ENCODE measurements at places on chromosomes 2 and 18.

GRCh38 chr2:9532421-9532820 lies 23.2 kb downstream of the ADAM17 start:
- no peak for DNase-seq

DNA sequence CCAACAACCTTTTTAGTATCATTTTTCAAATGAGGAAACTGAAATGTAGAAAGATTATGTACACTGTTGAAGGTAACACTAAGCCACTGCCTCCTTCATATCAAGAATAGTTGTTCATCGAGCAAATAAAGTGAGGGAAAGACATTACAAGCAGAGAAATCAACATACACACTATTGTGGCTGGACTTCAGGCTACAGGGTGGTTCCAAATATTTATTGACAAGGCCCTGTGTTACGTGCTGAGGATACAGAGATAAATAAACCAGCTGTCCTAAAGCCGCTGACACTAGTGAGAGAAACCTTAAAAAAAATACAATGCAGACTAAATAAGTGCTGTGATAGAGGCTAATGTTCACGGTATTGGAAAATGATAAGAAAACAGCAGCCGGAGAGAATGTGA lies 1.9 kb upstream of the LNPK start:
- DNase-seq: no peak

DNA sequence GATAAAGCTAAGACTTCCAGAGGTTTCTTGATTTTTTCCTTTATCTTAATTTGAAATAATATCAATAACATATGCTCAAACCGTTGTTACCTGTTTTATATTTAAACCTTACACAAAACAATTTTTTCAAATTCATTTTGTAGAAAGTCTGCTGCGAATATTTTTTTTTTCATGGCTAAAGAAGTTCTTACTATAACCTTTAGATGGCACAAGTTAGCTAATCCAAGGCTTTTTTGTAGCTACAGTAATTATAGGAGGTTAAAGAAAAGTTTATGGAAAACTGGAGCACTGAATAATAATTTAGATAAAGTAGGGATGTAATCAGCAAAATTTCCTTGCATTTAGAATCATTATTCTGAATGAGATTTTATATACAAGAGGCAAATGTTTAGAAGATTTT lies 78.0 kb upstream of the PNPT1 start:
- DNase-seq: peak; percentile 33

DNA sequence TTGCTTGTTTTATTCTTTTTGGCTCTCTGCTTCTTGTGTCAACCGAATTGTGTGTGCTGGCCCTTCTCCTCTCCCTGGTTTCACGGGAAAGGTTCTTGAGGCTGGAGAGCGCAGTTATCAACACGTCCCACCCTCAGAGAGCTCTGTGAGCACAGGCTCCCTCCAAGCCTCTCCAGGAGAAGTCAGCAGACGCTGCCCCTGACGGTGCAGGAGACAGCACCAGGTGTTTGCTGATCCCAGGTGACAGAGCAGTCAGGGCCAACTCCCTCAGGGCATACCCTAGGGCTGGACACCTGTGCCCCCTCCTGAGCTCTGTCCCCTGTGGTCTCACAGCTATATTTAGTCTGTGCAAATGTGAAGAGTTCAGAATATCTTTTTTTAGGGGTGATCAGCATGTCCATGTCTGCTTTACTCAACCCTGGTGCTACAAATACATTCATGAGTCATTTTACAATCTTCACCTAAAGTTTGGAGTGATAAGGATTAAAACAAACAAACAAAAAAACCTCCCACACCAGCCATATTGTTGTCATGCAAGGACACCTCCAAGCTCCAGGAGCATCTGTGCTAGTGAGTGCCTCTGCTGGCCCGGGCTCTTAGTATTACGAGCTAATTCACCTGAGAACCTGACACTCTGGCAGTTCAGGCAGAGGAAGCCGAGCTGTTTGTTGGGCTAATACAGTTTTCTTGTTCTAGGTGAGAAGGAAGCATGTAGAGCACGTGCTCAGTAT lies 65.9 kb upstream of the TMEM200C start:
- no peak for DNase-seq

DNA sequence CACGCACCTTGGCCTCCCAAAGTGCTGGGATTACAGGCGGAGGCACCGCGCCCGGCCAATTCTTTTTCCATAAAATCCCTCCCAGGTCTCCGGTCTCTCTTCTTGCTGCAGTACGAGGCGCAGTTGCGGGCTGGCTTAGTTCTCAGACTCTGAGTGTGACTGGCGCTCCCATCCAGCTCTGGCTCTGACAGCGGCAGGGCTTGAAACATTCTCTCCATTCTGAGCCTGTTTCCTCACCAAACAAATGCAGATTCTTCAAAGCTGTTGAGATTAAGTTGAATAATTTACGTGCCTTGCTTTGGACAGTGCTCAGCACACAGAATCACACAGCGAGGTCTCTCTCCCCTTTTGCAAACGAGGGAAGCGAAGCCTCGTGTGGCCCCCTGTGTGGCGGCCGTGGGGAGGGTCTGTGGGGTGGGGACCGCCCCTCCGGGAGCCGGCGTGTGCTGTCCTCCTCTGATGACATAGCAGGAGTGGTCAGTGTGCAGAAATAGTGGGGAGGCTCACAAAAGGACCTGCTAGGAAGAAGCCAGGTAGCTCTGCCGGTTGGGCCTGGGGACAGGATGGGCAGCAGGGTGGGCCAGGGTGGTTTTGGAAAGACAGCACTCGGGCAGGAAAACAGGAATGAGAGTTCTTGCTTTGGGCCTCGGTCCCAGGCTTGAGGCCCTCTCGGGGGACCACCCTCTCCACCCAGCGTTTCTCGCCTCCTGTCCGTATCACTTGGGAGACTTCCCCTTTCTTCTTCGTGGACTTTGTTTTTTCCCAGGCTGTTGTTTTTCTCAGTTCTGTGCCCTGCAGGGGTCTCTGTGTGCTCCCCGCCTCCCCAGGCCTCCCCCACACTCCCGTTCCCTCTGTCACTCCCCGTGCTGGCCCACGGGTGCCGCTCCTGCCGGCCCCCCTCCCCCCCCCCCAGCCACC lies 75.0 kb downstream of the KCNG2 start:
- no peak for DNase-seq

- DNase-seq: no peak
Measured at GRCh38 chr2:110827511-110827910, 95.1 kb downstream of the ACOXL start.

DNA sequence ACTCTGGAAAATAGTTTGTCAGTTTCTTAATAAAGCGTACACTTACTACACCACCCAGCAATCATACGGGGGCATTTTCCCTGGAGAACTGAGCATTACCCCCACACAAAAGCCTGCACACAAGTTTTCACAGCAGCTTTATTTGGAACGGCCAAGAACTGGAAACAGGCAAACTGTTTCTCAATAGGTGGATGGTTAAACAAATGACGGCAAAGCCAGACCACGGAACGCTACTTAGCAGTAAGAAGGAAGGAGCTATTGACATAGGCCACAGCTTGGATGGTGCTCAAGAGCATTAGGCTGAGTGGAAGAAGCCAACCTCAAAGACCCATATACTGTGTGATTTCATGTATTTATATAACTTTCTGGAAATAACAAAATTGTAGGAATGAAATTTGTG lies 9.0 kb downstream of the MALL start:
- DNase-seq: no peak

DNA sequence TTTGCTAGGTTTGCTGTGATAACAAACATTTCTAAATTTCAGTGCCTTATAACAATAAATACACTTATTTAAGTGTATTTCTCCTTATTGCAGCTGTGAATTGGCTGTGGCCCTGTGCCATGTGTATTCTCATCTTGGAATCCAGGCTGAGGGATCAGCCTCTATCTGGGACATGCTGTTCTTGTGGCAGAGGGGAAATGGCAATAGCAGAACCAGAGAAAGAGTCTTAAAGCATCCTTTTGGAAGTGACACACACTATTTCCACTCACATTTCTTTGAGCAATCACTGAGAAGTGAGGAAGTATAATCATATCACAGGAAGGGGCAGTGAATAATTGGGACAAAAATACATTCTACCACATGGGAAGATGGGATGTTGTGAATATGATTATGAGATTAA lies 66.2 kb upstream of the PROKR1 start:
- no peak for DNase-seq

GRCh38 chr2:20241973-20242726 lies 17.2 kb upstream of the SDC1 start:
- DNase-seq: no peak

DNA sequence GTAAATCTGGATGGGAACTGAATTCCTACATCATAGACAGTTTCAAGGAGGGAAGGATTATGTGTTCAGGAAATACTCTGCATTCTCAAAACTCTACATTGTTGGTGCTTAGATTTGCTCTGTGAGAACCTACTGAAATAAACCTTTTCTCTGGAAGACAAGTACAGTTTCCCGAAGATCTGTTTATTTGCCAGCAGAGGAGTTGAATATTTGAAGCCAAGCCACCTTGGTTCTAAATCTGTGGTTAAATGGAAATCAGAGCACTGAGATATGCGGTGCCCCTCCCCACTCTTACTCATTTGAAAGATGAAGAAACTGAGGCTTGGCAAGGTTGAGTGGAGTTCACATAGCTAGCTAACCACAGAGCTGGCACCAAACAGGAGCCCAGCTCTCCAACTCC lies 146.3 kb upstream of the CTAGE1 start:
- DNase-seq: no peak

Measured in globus pallidus (tissue), 1 donor.